Ovary (tissue), 10 donors: ENCODE measurements at places on chromosomes 12 and 14.
A peak's percentile ranks its signal among the peaks of the same experiment; 100 is the strongest.

DNA sequence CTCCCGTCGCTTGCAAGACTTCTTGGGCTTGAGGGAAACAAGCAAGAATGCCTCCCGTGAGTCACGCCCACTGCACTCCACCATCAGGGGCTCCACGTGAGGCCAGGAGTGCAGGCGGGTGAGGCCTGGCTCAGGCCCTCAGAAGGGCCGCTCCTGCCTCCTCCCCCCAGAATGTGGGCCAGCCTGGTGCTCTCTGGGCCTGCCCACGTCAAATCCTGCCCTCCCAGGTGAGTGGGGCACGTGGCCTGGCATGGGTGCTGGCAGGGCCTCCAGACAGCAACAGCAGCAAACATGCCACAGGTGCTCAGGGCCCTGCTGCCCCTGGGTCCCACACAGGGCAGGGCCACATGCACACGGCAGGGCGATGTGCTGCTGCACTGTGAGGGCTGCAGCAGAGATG is 30.6 kb upstream of the BTBD6 start:
- DNase-seq = no peak

DNA sequence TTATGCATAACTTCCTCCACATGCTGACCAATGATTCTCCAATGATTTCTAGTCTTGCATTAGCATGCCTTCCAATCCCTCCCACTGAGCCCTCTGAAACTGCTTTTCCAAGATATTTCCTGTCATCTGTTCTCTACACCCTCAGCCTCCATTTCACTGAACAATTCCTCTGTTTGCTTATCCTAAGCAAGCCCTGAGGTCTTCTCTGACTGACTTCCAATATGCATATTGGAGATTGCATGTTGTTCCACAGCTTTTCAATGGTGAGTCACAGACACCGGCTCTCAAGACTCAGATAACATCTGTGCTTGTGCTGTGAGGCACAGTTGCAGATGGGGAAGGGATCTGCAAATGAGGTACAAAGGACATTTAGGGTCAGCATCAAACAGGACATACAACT is 141.0 kb downstream of the SLC16A7 start:
- no peak for DNase-seq

GRCh38 chr14:90985601-90986242 is 74.7 kb downstream of the RPS6KA5 start:
- no peak for DNase-seq

- no peak for DNase-seq
Measured at GRCh38 chr12:102435827-102436436, 44.4 kb downstream of the IGF1 start.

- no peak for DNase-seq
Measured at GRCh38 chr12:105843561-105843960, 295.2 kb downstream of the NUAK1 start.

DNA sequence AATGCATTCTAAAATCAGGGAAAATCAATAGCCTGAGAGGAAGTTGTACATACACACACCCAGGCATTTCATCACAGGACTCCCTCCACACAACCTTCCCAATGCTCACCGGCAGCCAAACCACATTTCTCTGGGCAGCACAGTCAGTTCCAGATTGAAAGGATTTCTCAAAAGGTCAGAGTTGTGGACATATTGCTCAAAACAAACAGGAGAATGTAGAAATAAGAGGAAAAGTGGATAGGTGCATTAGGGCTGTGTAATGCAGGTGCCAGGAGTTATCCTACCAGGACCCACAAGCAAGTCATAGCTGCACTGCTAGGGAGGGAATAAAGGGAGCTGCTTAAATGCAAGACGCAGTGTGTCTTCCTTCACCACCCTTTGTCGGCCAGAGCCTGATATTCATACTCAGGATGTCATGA is 62.9 kb downstream of the GCH1 start:
- peak; percentile 31 for DNase-seq

- DNase-seq = no peak
Measured at GRCh38 chr12:126384026-126384564, 1318.9 kb downstream of the AACS start.

GRCh38 chr12:22018860-22019259 is 27.2 kb upstream of the CMAS start:
- DNase-seq = no peak

GRCh38 chr12:9660046-9660445 is 9.5 kb upstream of the CLEC2D start:
- DNase-seq = no peak

GRCh38 chr12:91326058-91327027 is 143.7 kb upstream of the DCN start:
- DNase-seq = peak; percentile 72

GRCh38 chr12:7162691-7163114 is 26.8 kb upstream of the PEX5 start:
- no peak for DNase-seq

- DNase-seq = peak; percentile 48
Measured at GRCh38 chr12:123149501-123150274, 1.2 kb downstream of the PITPNM2 start.

DNA sequence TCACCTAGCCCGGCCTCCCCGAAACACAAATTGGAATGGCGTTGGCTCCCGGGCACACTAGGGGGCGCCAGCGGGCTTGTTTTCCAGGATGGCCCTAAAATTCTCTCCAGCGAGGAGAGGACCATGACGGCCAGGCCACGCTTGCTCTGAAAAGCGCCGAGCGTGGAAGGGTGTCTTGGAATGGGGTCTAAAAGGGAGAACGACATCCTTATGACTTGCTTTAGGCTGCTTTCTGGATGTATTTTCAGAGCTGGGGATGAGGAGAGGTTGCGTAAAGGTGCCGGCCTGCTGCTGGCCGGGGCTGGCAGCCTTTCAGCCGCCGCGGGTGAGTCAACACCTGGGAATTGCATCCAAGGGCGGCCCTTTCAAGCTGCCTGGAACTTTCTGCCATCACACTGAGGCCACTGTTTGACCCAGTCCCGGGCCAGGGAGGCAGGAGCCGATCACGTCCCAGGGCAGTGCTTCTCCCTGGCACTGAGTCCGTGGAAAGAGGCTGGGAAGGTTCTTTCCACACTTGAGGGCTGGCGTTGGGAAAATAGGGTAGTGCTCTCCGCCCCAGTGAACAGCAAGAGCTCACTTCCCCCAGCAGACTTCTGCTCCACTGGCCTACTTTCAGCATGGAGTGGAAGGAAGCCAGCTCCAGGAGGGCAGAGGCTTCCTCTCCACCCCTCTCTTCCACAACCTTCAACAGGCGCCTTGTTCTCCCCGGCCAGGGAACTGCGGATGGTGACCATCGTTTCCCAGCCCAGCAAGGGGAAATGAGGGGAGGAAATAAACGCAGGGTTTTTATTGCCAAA is 216.2 kb downstream of the TTC8 start:
- DNase-seq = peak; percentile 94

- DNase-seq = peak; percentile 80
Measured at GRCh38 chr14:96275177-96276112, 19.4 kb downstream of the BDKRB1 start.
